ENCODE measurements at places on chromosomes 5 and 9.

- no peak for DNase-seq
Observed at GRCh38 chr5:36369219-36369690, 67.6 kb upstream of the RANBP3L start.

- no peak for DNase-seq
Observed at GRCh38 chr5:154971501-154971900, 30.6 kb downstream of the MRPL22 start.

DNA sequence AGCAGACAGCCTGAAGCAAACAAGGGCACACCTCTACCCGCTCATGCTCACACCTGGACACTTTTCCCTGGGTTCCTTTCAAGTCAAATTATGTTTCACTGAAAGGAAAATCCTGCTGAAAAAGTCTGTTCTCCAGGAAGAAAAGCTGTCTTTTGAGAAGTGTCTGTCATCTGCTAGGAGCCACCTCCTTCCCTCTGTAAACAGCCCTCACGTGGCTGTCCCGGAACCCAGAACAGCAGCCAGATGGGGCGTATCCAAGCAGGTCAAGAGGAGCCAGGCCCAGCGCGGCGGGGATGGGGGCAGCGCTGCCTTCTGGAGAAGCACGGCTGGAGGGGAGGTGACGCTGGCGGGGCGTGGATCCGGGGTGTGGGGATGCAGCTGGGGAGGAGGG is at the start of gene PNPLA7:
TSS of gene PNPLA7 (minus strand) at position 172 of the 391 bp plus-strand sequence. CDS start 205 bp downstream, outside the sequence.
- peak; percentile 97 for DNase-seq

DNA sequence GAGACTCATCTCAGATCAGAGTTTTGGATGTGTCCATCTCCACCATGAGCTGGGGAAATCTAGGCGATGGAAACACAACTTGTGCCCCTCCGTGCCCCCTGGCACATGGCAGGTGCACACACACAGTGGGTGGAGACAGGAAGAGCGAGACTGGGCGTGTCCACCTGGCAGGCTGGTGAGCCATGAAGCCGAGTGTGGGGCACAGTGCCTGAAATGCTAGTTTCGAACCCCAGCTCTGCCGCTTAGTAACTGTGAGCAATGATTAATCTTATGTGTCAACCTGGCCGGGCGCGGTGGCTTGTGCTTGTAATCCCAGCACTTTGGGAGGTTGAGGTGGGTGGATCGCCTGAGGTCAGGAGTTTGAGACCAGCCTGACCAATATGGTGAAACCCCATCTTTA is 80.8 kb upstream of the RNU6ATAC start:
- no peak for DNase-seq

GRCh38 chr9:87498046-87498810 is 561 bp downstream of the DAPK1 start:
- DNase-seq, result no peak

GRCh38 chr9:3648722-3649246 is 123.0 kb upstream of the RFX3 start:
- no peak for DNase-seq

Data from T47D (cell line).